GOT3 (cell line): ENCODE measurements at places on chromosomes 6 and 20.

- DNase-seq, result no peak
Measured at GRCh38 chr6:6810727-6811126, 222.2 kb downstream of the LY86 start.

DNA sequence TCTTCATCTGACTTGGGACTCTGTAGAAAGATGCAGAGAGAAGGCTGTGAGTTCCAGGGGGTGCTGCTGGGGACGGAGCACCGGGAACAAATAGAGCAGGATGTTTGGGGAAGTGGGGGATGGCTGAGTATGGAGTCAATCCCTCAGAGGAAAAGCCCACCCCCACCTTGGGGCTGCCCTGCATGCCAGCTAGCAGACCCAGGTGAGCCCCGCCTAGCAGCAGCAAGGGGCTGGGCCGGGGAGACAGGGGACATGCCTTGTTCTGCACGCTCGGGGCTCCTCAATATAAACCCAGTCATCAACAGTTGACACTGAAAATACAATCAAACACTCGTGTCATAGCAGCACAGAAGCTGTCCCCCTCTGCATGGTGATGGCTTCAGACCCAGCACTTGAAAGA lies 74.6 kb downstream of the NINL start:
- no peak for DNase-seq

DNA sequence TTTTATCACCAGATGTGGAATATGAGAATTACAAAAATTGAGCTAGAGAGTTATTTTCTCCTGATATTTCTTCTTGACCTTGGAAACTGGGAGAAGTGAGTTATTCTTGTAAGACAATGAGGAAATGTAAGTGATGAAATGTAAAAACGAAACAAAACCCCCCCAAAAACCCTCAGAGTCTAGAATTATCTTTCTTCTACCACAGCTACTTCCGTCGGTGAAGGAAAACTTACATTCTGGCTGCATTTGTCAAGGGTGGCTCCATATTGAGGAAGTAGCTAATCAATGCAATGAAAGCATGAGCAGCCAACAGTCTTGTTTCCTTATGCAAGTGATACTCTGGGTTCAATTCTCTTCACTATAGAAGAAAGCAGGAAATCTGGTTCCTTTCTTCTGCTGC lies 661.7 kb upstream of the CITED2 start:
- DNase-seq, result no peak

GRCh38 chr6:35725081-35725708 lies 11.6 kb upstream of the ARMC12 start:
- DNase-seq, result no peak

GRCh38 chr6:25750906-25751305 lies 3.6 kb upstream of the SLC17A4 start:
- no peak for DNase-seq

DNA sequence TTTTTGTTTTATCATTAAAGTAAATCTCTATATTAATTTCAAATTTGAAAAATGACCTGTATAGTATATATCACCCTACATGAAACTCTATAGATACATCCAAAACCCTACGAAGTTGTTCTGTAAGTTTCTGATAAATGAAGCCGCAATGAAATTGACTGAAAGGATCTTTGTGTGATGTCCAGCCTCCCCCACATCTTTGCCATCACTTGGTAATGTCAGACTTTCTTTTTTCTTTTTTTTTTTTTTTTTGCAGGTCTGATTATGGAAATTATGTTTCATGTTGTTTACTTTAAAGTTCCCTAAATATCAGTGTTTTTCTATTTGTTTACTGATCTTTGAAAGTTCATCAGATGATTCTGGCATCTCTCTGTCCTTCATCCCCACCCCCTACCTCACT lies 155.6 kb upstream of the CDH4 start:
- DNase-seq, result no peak

- DNase-seq, result no peak
Measured at GRCh38 chr20:39822667-39823066, 860.5 kb downstream of the DHX35 start.

- DNase-seq, result no peak
Measured at GRCh38 chr6:125574604-125575003, 174.8 kb upstream of the HEY2 start.

- DNase-seq, result no peak
Measured at GRCh38 chr20:62032609-62033368, 32.9 kb downstream of the TAF4 start.
